ENCODE measurements at places on chromosomes 2 and 18.

DNA sequence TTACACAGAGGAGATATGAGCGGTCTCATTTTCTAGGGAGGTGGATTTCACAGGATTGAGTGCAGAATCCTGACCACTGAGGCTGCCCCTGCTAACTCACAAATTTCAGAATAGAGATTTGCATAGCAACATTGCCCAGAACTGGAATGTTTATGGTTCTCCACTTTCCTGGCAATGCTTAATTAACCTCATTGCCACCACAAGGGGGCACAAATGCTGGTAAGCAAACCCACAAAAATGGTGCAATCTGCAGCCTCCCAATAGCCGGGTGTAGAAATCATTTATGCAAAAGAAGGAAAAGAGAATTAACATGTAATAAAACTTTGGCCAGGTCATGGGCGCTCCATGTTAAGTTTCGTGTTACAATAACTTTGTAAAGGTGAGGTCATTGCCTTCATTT is 112.4 kb downstream of the CYRIA start:
- DNase-seq: peak; percentile 28

DNA sequence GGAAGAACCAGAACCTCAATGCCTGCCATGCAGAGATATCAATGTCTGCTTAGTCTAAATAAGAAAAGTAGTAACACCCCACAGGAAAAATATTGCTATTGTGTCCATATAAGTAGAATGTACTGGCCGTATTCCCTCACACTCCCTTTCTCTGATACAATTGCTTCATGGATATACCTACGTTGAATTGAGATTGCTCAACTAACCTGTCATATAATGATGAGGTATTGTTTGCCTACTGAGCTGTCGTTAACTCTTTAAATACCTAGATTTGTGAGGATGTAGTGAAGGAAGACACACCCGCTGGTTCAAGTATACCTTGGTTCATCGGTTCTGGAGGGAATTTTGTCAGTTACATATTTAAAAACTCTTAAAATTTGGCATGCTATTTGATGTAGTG is 480.7 kb upstream of the TCF4 start:
- DNase-seq: no peak

DNA sequence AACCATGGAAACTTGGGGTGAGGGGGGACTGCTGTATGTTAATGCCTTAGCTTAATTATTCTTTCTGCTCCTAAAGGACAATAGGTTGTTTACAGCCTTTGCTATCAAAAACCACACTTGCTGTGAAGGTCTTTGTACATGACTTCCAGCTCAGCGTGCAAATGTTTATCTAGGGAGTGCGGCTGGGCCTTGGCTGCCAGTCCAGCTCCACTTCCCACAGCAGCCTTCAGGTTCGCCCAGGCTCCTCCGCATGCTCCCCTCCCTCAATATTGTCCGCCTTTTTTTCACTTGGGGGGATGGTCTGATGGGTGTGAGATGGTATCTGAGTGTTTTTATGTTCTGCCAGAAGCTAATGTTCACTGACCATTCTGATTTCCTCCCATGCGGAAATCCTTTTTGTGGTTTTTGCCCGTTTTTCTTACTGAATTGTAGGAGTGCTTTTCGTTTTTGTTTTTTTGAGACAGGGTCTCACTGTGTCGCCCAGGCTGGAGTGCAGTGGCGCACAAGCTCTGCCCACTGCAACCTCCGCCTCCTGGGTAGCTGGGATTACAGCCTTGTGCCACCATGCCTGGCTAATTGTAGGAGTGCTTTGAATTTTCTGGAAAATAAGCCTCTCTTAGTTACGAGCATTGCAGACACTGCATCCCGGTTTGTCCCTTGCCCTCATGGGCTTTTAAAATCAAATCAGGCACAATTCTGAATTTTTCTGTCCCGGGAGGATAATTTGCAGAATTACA is 28.8 kb downstream of the SH3BP4 start:
- no peak for DNase-seq

DNA sequence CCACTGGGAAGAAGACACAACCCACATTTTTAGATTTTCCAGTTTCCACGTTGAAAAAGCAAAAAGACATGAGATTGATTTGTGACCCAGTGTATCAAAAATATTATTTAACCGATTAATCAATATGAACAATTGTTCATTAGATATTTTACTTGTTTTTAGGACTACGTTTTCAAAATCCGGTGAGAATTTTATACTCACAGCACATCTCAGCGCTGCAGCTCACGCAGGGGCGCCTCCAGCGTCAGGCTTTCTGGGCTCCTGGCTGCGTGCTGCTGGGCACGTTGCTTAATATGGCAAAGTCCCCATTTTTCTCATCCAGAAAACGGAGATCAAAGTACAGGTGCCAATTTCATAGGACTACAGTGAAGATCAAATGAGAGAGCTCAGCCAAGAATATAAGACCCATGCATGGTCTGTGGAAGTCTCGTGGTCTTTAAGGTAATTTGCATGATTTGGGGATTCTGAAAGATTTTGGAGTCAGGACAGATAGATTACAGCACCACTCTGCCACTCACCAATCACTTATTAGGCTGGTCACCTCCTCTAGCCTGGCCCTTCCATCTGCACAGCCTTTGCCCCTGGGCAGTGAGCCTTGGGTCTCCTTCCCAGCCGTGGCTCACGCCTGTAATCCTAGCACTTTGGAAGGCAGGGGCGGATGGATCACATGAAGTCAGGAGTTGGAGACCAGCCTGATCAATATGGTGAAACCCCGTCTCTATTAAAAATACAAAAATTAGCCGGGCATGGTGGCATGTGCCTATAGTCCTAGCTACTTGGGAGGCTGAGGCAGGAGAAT is 36.2 kb downstream of the PTPN18 start:
- peak; percentile 39 for DNase-seq

GRCh38 chr18:65439188-65439587 is 311.6 kb upstream of the CDH7 start:
- DNase-seq: no peak

GRCh38 chr2:17658251-17658843 is 95.3 kb downstream of the SMC6 start:
- DNase-seq: no peak

GRCh38 chr2:42053791-42054701 is 6.2 kb downstream of the PKDCC start:
- no peak for DNase-seq

DNA sequence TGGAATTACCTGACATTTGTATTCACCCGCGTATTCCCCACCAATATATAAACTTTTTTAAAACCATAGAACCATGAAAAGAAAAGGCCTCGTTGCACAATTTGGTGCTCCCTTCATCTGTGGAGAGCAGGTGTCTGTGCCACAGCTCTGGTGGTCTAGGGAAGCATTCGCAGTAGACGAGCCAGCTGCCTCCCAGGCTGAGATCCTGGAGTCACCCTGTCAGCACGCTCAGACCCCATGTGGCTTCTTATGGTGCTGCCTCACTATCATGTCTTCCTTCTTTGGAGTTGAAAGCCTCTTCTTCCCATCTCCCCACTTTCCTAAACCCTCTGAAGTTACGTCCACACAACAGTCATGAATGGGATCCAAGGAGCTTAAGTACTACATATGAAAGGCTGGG is 38.4 kb upstream of the ACKR3 start:
- DNase-seq: no peak

DNA sequence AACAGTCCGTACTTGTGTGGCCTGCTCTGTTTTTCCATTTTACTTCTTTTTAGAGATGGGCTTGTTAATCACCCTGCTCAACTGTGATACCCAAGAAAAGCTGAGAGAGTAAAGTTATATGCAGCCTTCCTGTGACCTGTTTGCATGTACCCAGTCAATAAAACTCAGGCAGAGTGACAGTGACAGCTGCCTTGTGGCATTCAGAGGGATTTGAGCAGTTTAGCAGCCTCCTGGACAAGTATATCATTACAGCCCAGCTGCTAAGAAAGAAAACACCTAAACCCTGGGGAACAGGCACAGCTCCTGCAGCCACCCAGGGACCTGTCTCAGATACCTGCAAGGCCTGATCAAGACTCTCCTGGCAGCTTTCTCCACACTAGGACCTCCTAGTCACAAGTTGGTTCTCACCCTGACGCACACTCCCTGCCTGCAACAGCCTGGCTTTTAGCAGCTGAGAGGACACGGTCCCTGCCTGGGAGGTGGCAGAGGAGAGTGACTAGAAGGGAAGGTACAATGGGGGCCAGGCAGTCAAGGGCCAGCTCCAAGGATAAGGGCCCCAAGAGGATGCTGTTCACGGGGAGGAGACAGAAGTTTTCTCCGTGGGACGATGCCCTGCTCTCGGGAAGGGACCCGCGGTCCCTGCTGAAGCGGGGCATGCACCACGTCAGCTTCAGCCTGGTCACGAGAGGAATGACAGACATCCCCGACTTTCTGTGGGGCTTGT is at the start of gene LRRC30:
LRRC30 (plus strand) TSS at position 464 of the 724 bp plus-strand sequence; CDS start at position 514, 50 bp downstream.
- peak; percentile 64 for DNase-seq

GRCh38 chr2:31329081-31329625 is 85.4 kb downstream of the XDH start:
- no peak for DNase-seq

- DNase-seq: no peak
Observed at GRCh38 chr2:128635361-128635900, 316.8 kb upstream of the HS6ST1 start.

- DNase-seq: no peak
Observed at GRCh38 chr2:173239644-173240043, 115.0 kb upstream of the CDCA7 start.

Data from right hindlimb (tissue), 1 donor.